ENCODE measurements at places on chromosomes 2 and 18. TPM values are rescaled to one million over a fixed set of nuclear protein-coding genes. Genes with fewer than 3 reads are reported as not detected.

Gene ABCG5
- total RNA-seq = not detected

DNA sequence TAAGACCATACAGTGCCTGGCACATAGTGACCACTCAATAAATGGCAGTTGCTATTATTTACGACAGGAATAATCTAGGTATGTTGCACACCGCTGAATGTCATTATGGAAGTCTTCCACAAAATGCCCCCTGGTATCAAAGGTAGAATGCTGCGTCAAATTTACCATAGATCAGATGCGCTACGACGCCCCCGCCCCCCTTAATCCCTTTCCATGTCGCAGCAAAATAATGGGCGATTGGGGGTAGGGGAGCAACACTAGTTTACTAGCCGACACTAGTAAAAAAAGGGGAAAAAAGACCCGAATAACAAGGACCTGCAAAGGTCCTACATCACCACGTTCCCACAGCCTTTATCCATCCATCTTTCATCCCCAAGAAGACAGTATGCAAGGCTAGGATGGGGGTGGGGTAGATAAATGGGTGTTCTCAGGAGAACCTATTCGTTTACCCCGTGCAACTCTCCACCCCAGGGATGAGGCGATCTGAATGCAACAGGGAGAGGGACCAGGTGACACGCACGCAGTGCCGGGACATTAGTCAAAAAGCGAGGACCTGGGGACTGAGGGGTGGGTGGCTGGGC, 455 bp downstream of the PREPL start:
- DNase-seq = peak; percentile 35

DNA sequence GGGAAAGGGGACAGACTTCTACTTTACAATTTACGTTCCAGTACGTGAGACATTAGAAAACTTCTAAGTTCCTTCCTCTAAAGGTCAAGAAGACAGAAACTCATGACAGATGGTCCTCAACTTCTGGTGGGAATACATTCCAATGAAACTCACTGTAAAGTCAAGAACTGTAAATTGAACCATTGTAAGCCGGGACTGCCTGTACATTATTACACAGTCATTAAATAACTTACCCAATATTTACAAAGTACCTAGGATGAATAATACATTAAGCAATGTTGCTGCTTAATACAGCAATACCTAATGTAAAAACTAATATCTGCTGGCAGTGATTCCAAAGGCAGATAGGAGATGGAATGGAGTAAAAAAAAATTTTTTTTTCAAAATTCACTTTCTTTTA, 51.9 kb downstream of the CDH2 start:
- DNase-seq = no peak

DNA sequence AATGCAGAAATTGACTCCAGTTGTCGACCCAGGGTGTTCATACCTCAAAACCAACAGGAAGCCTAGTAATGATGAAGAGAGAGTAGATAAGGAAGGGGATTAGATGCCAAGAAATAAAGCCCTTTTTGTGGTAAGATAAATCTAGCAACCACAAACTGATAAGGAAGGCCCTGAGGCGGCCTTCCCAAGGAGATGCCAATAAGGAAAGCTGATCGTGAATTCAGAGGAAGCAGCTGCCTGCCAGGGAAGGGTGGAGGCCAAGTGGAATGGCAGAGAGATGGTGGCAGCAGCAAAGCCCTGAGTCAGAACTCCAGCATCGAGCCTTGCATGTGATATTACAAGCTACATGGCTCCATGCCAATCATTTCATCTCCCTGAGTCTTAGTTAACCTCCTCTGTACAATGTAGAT, 126.3 kb downstream of the IRS1 start:
- peak; percentile 98 for DNase-seq

DNA sequence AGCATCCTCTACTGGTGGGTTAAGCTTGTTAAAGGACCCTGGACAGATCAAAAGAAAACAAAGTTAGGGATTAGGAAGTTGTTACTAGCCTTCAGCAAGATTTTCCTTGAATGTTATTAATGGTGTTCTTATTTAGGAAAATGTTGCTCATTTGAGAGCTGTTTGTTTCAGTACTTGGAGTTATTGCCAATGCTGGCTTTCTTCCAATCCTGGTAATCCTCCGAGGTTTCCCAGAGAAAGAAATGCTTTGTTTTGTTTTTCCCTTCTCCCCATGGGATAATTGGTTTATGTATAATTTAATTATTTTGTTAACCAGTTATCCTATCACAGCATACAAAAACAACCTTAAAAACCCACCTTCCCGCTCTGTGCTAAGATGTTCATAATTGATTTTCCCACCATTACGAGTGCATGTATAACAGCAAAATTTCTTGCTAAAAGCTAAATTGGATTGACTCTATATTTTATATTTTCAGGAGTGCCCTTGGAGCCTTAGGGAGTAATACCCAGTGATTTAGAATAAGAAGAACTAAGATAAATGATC, 79.8 kb downstream of the MGAT5 start:
- DNase-seq = peak; percentile 12

GRCh38 chr18:9688036-9688741, 19.9 kb upstream of the RAB31 start:
- DNase-seq = no peak

- no peak for DNase-seq
Observed at GRCh38 chr2:55618025-55618274, 528 bp upstream of the PPP4R3B start.
